ENCODE measurements at places on chromosomes 11 and 22.
A peak's percentile ranks its signal among the peaks of the same experiment; 100 is the strongest.

GRCh38 chr22:24803064-24803542 is 2.9 kb upstream of the SGSM1 start:
- no peak for DNase-seq

DNA sequence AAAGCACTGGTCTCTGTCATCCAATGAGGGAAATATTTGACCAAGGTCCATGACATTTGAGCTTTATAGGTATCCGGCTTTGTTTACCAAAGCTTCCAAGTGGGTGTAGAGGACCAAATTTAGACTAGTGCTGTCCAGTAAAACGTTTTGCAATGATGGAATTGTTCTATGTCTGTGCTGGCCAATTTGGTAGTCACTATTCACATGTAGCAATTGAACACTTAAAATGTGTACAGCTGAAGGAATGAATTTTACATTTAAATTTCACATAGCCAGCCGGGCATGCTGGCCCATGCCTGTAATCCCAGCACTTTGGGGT is 118.0 kb downstream of the PKNOX2 start:
- no peak for DNase-seq

- DNase-seq: peak; percentile 37
These were observed 26.3 kb downstream of the NLRP14 start for GRCh38 chr11:7046474-7047175.

- peak; percentile 27 for DNase-seq
These were observed 103.8 kb downstream of the FAM168A start for GRCh38 chr11:73493956-73494598.

DNA sequence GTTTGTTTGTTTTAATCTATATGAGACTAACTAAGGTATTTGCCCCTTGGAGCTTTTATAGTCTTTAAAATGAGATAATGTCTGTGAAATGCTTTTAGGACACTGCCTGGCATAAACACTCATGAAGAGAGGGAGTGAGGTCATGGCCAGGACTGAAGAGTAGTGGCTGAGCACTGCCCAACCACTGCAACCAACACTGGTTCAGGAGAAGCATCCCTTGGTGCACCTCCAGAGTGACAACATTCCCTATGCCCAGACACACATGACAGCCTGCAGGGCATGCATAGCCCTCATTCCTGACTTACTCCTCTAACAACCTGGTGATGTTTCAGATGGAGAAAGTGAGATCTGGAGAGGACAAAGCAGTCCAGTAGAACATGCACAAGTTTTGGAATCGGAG is 36.1 kb downstream of the ME3 start:
- DNase-seq: no peak

- no peak for DNase-seq
These were observed 1497.2 kb upstream of the RAG2 start for GRCh38 chr11:38095268-38095667.

GRCh38 chr11:57222239-57222638 is 14.8 kb downstream of the APLNR start:
- DNase-seq: no peak

DNA sequence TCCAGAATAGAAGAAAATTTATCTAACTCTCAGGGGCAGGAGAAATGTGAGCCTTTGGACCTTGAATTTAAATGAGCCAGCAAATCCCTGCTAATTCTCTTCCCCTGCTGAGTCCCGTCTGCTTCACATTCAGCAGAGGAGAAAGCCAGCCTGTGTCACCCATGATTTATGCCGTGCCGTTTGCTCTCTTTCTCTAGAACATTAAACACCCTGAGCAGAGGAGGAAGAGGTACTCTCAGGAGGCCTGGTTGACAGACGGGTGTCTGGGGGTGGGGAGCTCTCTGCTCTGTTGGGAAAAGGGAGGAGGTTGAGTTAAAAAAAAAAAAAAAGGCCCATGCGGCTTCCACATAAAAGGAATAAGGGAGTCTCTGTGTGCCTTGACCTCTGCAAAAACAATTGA is 11.3 kb upstream of the MTMR3 start:
- no peak for DNase-seq

GRCh38 chr11:121631456-121631855 is 178.7 kb upstream of the SORL1-AS1 start:
- DNase-seq: no peak

GRCh38 chr11:42841556-42841955 is 470.2 kb upstream of the API5 start:
- no peak for DNase-seq

DNA sequence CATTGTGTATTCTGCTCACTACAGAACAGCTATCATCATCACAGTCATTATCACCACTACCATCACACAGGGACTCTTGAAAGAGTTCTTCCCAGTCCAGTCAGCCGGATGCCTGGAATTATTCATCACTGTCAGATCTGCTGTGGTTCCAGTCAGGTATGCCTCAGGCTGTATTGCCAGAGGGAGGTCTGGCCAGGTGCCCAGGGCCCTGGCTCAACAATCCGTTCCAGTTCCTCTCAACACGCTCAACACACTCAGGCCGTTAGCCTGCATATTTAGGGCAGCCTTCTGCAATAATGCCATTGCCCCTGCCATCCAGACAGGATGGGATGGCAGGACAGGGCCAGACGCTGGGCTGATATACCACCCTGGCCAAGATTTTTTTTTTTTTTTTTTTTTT is 28.6 kb upstream of the RASL10A start:
- no peak for DNase-seq

GRCh38 chr11:91158891-91159537 is 936.2 kb upstream of the CHORDC1 start:
- DNase-seq: no peak

DNA sequence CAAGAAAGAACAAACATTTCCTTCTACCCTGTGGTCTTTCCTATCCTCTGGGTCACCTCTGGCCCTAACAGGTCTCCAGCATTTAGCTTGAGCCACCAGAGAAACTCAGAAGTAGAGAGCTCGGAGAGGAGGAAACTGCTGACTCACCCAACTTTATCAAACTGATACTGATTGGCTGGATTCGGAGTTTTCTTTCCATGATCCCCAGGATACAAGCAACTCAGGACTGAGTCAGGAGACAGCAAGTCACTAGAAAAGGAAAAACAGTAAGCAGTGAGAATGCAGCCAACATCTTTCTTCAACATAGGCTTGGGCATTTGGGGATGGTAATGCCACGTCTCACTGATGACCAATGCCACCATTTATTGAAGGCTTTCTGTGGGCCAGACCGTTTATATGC is 32.7 kb downstream of the THOC5 start:
- peak; percentile 56 for DNase-seq

- no peak for DNase-seq
These were observed 115.9 kb downstream of the CCDC81 start for GRCh38 chr11:86490582-86490981.

DNA sequence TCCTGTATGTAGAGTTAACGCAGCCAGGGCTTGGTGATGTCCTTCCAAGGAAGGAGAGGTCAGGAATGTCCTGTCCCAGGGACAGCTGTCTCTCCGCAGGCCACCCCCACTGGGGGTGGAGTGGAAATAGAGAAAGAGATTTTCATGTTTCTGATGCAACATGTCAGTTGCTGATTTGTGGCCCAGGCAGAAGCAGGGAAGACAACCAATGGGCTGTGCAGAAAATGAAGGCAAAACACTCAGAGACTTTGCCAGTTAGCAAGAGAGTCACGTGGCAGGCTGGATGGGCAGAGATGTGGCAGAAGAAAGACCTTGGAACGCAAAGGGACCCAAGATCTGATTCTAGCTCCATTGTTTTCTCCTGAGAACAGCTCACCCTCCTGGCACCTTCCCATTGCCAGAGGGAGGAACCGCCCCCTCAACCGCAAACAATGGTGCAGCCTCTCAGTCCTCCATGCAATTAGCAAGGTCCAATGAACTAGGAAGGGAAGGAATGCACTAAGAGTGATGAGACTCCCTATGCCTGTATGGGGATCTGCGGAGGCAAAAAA is 71.0 kb downstream of the SYN3 start:
- DNase-seq: no peak

DNA sequence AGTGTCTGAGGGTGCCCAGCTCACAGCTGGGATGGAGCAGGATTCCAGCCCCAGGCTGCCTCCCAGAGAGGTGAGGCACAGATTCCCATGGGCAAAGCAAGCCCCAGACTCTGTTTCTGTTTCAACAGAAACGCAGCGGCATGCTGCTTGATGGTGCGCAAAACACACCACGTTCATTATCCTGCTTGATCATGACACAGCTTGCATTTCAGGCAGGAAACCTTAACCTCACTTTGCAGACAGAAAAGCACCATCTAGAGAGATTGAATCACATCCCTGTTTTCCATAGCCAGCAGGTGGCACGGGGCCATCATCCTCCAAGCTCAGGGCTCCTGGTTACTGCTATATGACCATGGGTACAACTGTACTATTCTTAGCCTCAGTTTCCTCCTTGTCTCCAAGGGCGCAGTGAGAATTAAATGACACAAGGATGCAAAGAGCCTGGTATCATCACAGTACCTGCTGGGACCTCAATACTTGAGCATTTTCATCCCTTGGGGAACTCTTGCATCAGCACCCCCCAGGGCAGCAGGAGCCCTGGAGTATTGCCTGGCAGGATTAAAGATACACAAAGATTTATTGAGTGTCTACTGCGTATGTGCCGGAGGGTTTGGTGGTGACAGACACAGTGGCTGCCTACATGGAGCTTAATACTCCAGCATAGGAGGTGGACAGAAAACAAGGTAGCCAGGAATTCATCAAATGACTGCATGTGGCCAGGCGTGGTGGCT is 110.0 kb downstream of the TP53I11 start:
- no peak for DNase-seq

- peak; percentile 41 for DNase-seq
These were observed 28.5 kb upstream of the RBX1 start for GRCh38 chr22:40922484-40923303.

- DNase-seq: no peak
These were observed 35.6 kb downstream of the BCL2L13 start for GRCh38 chr22:17674152-17674551.

DNA sequence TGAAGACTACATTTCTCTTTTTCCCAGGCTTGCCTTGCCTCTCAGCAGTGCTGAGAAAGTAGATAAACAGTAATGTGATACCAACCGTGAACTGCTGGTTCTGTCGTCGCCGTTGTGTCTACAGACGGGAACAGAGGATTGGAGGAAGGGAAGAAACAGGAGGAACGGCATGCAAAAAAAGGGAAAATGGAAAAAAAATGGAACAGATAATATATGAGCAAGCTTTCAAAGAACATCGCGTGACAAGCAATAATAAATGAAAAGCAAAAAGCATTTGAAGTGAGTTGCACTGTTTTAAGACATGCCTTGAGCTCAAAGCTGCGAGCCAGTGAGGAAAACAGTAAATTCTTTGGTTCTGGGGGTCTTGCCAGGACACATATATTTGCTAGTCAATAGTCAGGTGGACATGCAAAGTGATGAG is 305.9 kb downstream of the CADM1 start:
- DNase-seq: no peak

GRCh38 chr11:78688460-78688859 is 113.8 kb upstream of the NARS2 start:
- no peak for DNase-seq

- no peak for DNase-seq
These were observed 14.9 kb upstream of the NAV2 start for GRCh38 chr11:19697721-19698121.

DNA sequence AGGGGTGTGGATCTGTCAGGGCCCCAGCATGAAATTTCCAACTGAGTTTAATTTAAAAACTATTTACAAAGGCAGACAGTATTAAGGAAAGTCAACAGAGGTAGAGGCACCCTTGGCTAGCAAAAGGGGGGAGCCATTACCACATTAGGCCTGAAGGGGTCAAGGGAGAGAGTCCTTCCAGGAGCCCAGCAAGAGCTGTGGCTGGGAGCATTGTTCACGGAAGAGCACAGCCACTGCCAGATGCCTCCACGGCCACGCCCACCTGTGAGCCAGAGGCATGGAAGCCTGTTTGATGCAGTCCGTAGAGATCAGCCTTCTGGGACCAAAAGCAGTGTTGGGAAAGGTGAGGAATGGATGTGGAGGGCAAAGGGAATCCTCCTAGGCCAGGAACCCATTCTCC is 102.6 kb downstream of the GALNT18 start:
- DNase-seq: no peak

- DNase-seq: no peak
These were observed 18.1 kb upstream of the INCENP start for GRCh38 chr11:62105667-62106191.

GRCh38 chr11:26028393-26028911 is 303.5 kb upstream of the ANO3 start:
- DNase-seq: peak; percentile 13

- DNase-seq: no peak
These were observed 2.1 kb upstream of the OR4X1 start for GRCh38 chr11:48261600-48261999.

- no peak for DNase-seq
These were observed 117.3 kb downstream of the KCNQ1OT1 start for GRCh38 chr11:2582351-2582945.

GRCh38 chr22:44309647-44310046 is 3.1 kb downstream of the SHISAL1 start:
- DNase-seq: no peak

DNA sequence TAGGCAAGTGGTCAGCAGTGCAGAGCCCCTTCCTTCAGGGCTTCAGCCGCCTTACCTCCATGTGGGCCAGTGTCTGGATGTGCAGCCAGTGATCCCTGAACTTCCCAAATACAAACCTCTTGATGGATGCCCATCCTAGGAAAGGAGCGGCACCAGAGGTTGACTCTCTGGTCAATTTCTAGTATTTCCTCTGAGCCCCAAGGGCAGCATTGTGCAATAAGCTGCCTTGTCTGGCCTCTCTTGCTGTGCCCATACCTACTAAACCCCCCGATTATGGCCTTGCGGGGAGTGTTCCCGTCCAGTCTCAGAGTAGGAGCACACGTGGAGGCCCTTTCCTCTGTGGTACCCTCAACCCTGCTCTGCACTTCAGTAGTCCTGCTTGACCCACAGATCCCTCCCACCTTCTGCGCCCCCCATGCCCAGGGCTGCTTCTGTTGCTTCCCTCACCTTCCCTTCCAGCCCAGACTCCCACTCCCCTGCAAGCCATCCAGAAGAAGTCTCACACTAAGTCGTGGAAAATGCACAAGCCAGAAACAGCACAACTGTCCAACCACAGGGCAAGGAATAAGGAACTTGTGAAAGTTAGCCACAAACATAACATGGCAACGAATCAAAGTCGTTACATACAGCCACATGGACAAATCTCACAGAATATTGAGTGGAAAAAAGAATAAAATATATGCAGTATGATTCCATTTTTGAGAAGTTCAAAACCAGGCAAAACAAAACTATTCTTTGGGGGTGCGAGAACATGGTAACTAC is 39.6 kb upstream of the HORMAD2 start:
- no peak for DNase-seq

GRCh38 chr11:132122735-132123134 is 752.3 kb downstream of the NTM start:
- no peak for DNase-seq

DNA sequence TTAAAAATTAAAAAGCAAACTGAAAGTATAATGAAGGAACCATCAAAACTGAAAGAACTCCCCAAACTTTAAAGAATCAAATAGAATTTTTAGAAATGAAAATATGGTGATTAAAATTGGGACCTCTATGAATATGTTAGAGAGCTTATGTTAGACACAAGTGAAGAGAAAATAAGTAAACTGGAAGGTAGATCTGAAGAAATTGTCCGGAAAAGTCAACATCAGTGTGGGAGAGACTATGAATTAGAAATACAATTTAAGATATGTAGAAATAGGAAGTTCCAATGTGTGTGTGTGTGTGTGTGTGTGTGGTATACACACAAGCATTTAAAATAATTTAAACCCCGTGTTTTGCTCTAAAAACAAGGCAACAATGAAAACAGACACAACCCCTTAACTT is 4.9 kb upstream of the OR8B4 start:
- DNase-seq: no peak

Data from AG04450 (cell line).